Stimulated activated CD8-positive, alpha-beta memory T cell treated with anti-CD3 and anti-CD28 coated beads, Interleukin-15, amount 100 ng/mL, for 24 hours (primary cell): ENCODE measurements at places on chromosomes 1 and 21.
A peak's percentile ranks its signal among the peaks of the same experiment; 100 is the strongest.

- DNase-seq = no peak
These were observed 16.4 kb downstream of the REG4 start for GRCh38 chr1:119794876-119795240.

DNA sequence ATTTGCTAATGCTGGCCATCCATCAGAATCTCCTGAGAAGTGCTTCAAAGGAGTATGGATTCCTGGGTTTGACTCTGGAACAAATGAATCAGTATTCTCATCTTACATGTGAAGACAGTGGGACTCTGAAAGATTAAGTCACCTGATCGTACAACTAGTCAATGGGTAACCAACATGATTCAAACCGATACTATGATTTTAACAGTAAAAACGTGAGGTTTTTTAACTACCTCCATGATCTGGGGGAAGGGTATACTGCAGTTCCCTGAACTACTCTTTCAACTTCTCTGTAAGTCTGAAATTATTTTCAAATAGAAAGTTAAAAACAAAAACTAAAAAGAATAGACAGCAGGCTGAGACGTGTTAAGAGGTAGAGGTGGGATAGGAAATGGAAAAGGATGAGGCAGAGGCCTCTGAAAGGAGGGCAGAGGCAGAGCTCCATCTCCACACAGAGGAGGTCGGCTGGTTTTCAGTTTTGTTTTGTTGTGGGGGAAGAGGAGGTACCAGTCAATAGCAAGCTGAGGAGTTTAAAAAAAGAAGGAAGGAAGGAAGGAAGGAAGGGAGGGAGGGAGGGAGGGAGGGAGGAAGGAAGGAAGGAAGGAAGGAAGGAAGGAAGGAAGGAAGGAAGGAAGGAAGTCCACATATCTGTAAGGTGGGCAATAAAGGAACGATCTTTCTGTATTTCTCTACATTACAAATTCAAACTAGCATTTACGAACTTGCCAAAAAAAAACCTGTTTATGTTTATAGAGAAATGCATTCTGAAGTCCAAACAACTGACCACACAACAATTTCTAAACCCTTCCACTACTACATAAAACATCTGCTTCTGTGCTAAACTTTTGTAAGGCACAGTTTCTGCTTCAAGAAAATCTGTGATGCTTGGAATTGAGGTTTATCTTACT lies 213.1 kb downstream of the RERE start:
- DNase-seq = no peak

- DNase-seq = no peak
These were observed 43.3 kb upstream of the KCNQ4 start for GRCh38 chr1:40740039-40740996.

DNA sequence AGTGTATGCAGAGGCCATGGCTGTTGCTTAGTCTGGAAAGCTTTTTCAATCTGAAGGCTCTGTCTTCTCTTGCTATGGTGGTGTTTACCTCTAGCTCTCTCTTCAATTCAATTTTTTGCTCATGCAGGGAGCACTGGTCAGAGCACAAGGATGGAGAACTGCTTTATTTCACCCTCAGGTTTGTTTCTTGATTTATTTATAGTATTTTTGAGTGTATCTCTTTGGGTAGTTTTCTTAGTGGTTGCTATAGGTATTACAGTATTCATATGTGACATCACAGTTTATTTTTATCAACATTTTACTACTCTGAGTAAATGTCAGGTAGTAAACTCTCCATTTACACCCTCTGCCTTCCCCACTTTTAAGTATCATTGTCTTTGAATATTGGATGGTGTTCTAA lies 147.9 kb downstream of the RASAL2 start:
- no peak for DNase-seq

GRCh38 chr1:166822385-166822784 lies 16.9 kb upstream of the POGK start:
- no peak for DNase-seq

DNA sequence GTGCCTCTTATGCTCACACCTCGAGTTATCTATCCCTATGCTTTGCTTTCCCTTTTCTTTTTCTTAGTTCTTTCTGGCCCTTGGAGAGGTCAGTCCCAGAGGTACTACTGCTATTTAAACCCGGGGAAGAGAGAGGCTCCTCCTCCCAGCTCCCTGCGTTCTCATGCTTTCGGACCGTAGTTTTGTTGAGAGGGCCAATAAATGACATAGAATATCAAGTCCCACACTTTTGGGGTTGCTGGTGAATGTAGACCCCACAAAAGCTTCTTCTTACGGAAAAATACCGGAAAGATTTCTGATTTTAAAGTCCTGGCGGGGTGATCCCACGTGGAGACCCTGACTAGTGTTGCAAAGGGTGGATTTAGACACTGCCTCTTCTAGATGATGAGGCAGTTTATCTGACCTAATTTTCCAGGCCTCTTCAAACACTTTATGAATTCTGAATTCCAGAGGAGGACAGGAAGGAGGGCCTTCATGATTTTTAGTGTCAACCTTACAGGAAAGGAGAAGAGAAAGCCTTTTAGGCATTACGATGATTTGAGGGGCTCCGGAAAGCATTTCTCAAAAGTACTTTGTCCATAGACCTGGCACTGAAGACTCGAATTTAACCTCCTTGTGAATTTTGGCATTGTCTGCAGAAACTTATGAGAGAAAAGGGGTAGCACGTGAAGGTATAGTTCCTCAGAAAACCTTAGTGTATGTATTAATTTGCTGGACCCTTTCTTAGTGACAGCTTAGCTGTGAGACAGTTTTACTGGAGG lies 694 bp downstream of the TMEM167B start:
- no peak for DNase-seq

DNA sequence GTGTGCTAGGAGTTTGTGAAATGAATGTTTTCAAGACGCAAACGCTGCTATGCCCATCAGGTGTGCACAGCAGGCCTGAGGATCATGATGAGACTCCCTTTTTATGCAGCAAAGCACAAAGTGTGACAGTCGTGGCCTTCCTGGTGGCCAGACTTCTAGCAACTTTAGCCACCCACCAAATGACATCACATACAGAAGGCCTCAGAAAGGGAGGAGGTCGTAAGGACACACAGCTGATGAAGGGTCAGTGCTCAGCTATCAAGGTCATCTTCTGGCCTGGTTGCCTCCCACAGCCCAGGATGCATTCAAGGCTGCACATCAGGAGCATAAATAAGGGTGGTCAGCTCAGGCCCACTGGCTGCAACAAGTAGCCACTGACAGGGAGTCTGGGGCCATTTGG lies 36.6 kb downstream of the BMP8A start:
- no peak for DNase-seq

DNA sequence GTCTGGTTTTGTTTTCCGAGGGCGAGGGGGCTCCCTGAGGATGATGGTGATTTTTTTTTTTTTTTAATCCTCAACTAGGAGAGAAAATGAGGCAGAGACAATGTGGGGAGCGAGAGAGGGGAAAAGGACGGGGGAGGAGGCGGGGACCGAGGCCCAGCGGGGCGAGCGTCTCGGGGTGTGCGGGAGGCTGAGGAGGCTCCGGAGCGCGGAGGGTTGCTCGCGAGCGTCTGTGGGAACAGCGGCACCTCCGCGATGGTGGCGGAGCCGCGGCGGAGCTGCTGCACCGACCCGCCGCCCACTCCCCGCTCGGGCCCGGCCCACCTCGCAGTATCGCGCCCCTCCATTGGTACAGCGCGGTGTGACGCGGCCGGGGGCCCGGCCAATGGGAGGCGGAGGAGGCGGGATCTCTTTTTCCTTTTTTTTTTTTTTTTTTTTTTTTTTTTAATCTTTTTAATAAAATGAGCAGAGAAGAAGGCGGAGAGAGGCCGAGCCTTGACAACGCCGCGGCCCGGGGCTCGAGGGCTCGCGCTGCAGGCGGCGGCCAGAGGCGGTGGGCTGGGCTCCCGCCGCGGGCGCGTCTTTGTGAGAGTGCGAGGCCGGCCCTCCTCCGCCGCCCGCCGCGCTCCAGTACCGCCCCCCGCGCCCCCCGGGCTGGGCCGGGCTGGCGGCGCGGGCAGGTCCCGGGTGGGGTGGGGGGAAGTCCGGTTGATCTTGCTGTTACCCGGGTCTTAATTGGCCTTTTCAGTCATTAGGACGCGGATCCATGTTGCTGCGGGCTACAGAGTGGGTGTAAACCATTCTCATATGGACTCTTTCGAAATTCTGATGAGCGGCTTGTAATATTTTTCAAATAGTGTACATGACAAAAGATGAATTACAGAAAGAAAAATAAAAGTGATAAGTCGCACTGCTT lies at the start of gene RERE:
Gene RERE (minus strand): TSS at position 229 of the 913 bp plus-strand sequence.
- DNase-seq = peak; percentile 97

- no peak for DNase-seq
These were observed 467.3 kb downstream of the CAMTA1 start for GRCh38 chr1:7252411-7253117.

- no peak for DNase-seq
These were observed 51.8 kb downstream of the SLAMF6 start for GRCh38 chr1:160471253-160471652.

DNA sequence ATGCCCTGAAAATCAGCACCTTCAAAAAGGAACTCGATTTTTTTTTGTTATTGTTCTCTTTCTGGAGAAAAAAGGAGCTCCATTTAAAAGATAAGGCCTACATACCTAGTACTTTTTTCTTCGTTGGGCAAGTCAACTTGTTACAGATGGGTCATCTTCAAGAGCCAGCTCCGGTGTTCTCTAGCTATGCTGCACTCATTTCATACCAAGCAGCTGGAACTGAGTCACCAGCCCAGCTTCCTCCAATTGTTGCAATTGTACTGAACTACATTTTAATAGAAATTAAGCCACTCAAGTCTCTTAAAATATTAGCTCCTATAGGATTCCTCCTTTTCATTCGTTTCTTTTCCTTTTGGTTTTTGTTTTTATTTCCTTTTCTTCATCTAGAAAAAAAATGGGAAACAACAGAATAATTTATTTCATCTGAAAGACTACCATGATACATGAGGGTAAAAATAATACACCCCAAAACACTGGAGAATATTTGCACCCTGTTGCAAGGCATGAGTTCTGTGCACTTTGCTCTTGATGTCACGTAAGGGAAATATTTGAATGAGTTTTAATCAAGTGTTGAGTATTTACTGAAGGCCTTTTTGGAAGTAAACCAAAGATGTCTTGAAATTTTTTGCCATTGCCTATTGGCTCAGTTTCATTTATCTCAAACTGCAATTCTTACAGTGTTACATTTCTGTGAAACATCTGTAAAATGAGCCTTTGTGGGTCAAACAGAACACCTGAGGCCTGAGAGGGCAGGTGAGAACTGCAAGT lies 60.5 kb downstream of the CLIC4 start:
- no peak for DNase-seq

DNA sequence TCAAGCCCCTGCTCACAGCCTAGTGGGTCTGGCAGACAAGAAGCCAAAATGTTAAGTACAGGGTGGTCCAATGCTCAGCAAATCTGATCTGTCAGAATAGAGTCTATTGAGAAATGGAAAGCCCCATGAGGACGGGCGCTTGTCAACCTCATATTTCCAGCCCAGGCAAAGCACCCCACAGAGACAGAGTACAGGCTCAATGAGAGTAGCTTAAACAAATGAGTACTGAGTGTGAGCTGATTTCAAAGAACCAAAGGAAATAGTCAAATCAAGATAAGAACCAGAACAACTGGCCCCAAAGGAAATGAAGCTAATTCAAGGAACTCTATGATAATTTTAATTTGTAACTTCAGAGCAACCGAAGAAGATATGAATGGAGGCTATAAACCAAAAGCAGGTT lies 44.6 kb upstream of the SLC30A1 start:
- no peak for DNase-seq

GRCh38 chr1:234918961-234919761 lies 209.5 kb downstream of the TOMM20 start:
- no peak for DNase-seq

DNA sequence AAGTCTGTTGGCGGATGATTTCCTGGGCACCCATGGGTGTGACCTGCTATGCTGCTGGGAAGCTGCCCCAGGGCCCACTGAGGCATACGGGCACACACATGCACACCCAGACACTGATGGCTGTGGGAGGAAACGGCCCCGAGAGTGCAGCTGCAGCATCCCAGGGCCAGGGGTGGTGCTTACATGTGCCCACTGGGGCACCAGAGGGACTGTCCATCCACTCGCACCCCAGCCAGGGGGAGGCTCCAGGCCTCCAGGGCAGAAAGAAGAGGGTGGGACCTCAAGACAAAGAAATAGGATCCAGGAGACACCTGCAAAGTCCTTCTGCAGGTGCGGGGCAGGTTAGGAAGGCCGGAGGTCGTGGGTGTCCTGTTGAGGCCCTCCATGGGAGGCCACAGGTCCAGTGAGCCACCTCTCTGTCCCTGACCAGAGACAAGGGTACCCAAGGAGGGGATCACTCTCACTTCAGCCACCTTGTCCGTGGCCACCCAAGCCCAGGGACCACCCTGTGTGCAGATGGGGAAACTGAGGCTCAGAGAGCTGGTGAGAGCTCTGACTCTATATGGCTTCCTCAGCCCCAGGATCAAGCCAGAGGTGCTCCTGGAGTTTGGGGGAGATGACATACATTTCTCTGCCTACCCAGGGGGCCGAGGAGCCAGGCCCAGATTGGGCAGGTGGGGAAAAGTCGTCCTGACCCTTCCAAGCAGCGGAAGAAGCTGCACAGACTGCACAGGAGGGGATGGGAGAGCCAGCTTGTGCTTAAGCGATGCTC lies 57.1 kb downstream of the WNT9A start:
- DNase-seq = no peak

DNA sequence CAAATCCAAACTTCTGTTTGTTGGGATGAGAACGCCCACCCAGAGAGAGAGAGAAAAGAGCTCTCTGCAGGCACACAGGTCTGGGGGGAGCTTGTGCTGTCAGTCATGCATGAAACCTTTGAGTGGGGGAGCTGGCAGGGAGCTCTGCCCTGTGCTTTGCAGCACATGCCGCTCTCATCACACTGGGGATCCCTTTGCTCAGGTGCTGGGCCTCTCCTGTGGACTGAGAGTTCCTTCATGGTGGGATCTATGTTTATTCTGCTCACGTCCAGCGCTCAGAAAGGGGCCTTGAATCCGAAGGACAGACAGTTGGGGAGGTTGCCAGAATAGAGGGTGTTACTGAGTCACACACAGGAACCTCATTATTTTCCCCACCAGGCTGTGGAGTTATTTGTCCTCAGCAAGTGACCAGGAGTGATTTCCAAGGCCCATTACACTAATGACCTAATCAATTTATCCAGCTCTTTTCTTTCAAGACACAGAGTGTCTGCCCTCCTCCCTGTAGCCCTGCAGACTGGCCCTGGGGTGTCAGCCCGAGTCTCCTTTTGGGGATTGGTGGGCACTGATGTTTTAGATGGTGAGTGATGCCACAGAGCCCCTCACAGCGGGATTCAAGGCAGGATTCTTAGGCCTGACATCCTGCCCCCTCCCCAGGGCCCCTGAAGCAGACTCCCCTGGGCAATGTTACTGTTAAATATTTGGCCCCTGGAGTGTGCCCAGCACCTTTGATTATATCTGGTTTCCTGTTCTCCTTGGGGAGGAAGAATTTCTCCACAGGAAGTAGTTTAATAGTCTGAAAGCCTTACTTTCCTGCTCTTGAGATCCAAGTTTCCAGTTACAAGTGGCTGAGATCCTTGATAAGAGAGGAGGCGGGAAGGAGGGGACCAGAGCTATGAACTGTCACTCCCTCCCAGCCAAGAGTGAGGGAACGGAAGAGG lies 22.3 kb downstream of the MYBPH start:
- no peak for DNase-seq

GRCh38 chr1:8203056-8203455 lies 114.9 kb upstream of the SLC45A1 start:
- no peak for DNase-seq
